ENCODE measurements at places on chromosomes 16 and 17. TPM values are rescaled to one million over a fixed set of nuclear protein-coding genes. Genes with fewer than 3 reads are reported as not detected.
A peak's percentile ranks its signal among the peaks of the same experiment; 100 is the strongest.

PSMC3IP gene
- total RNA-seq, result 3.3 TPM

CCL14 gene
- total RNA-seq, result 4.2 TPM

GRCh38 chr16:84074721-84075120, 32.1 kb upstream of the SLC38A8 start:
- H3K27me3 ChIP-seq, result no peaks in the 10 kb centered on the region
- H3K27ac ChIP-seq, result no peak overlapping the region
- H3K36me3 ChIP-seq, result peaks cover 95% of the 10 kb centered on the region
- no peak for DNase-seq

DNA sequence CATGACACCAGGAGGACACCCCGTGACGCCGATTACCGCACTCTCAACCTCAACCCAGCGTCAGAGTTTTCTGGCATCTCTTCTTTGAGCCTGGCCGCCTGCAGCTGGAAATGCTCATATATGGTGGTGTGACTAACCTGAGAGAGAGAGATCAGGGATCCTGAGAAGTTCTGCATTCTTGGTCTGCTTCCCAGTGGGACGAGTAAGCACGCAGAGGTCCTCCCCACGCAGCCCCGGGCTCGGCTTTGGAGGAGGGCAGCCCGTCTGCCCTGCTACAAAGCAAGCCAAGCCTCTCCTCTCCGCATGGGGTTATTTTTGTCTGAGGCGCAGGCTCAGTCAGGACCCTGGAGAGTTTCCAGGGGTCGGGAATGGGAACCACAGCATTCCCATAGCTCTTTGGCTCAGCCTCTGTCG, 16.5 kb downstream of the CRISPLD2 start:
- peak; percentile 75 for DNase-seq
- no peaks in the 10 kb centered on the region for H3K27me3 ChIP-seq
- H3K27ac ChIP-seq, result peak overlapping the region; percentile 57
- H3K4me1 ChIP-seq, result peaks cover 25% of the 10 kb centered on the region
- H3K4me3 ChIP-seq, result no peak overlapping the region

DNA sequence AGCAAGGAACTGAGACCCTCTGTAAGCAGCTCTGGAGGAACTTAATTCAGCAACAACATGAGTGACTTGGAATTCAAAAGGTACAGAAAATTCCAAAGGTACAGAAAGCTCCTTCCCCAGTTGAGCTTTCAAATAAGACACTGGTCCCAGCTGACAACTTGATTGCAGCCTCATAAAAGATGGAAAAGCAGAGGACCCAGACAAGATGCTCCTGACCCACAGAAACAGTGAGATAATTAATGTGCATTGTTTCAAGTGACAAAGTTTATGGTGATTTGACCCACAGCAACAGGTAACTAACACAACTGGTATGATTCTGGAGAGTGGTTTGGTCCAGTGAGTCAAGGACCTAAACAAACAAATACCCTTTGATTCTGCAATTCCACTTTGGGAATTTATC, 15.2 kb upstream of the TMEM114 start:
- no peak overlapping the region for H3K27ac ChIP-seq
- no peaks in the 10 kb centered on the region for H3K36me3 ChIP-seq
- no peak for DNase-seq
- no peaks in the 10 kb centered on the region for H3K4me1 ChIP-seq

DNA sequence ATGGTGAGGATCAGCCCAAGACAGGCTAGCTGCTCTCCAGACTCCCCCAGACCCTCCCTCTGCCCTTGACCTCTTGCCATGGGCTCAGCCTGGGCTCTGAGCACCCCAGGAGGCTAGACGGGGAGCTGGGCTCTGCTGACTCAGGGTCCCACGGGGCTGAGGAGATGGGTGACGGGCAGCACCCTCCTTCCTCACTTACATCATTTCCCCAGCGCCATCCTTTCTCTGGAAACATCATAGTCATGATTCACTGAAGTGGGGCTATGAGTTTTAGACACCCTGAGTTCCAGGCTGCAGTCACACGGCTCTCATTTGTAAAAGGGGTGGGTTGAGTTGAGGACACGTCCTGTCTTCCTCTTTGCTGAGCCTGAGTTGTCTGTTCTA, 3.0 kb upstream of the ITGAX start:
- DNase-seq, result no peak
- H3K4me1 ChIP-seq, result no peaks in the 10 kb centered on the region
- H3K4me3 ChIP-seq, result no peak overlapping the region
- H3K27me3 ChIP-seq, result no peaks in the 10 kb centered on the region
- no peaks in the 10 kb centered on the region for H3K36me3 ChIP-seq
- no peak overlapping the region for H3K27ac ChIP-seq

GRCh38 chr17:19298569-19299213, 61.5 kb downstream of the EPN2 start:
- DNase-seq, result no peak
- H3K4me3 ChIP-seq, result no peak overlapping the region
- H3K4me1 ChIP-seq, result peaks cover 21% of the 10 kb centered on the region
- H3K36me3 ChIP-seq, result no peaks in the 10 kb centered on the region
- H3K27me3 ChIP-seq, result no peaks in the 10 kb centered on the region

- no peaks in the 10 kb centered on the region for H3K4me1 ChIP-seq
- no peak overlapping the region for H3K4me3 ChIP-seq
- DNase-seq, result no peak
- no peak overlapping the region for H3K27ac ChIP-seq
Observed at GRCh38 chr16:5478036-5478435, 380.4 kb upstream of the EEF2KMT start.

- no peaks in the 10 kb centered on the region for H3K36me3 ChIP-seq
- no peak overlapping the region for H3K27ac ChIP-seq
- no peak for DNase-seq
Observed at GRCh38 chr17:52233176-52233575, 74.7 kb upstream of the CA10 start.
